ENCODE measurements at places on chromosomes 6 and 20.

GRCh38 chr6:97563529-97563928 lies 280.5 kb upstream of the MMS22L start:
- DNase-seq, result no peak

GRCh38 chr20:41509316-41510200 lies 108.6 kb downstream of the CHD6 start:
- no peak for DNase-seq

DNA sequence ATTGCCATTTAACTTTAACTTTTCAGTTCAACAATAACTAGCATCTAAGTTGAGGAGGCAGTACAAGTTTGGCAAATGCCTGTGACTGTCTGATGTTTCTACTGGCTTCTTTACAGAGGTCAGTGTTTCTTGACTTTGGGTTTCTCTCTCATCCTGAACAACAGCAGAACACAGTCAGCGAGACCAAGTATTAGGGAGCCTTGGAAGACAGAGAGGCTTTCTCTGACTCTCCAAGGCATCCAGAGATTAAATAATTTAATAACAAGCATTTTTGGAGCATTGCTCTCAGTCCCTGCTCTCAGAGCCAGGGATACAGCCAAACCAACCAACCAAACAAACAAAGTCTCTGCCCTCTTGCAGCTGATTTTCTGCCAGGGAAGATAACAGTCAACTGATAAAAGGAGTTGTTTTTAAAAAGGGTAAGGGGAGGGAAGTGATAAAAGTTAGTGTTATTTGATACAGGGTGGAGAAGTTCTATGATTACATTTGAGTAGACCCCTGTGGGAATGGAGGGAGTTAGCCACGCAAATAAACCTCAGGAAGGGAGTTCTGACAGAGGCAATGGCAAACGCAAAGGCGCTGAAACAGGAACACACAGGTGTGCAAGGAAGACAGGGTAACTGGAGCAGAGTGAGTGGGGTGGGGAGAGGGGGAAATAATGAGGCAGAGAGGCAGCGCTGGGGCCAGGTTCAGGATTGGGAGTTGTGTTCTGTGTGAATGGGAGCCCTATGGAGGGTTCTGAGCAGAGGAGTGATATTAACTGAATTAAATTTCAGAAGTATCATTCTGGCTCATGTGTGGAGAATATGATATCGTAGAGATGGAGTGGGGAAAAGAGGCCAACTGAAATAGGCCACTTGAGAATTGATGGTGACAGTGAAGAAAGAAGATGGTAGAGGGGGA lies 55.2 kb downstream of the SEL1L2 start:
- no peak for DNase-seq

GRCh38 chr6:97186416-97186999 lies 96.5 kb downstream of the MMS22L start:
- DNase-seq, result peak; percentile 72

- DNase-seq, result no peak
Observed at GRCh38 chr6:154991207-154991606, 3.9 kb upstream of the TIAM2 start.

DNA sequence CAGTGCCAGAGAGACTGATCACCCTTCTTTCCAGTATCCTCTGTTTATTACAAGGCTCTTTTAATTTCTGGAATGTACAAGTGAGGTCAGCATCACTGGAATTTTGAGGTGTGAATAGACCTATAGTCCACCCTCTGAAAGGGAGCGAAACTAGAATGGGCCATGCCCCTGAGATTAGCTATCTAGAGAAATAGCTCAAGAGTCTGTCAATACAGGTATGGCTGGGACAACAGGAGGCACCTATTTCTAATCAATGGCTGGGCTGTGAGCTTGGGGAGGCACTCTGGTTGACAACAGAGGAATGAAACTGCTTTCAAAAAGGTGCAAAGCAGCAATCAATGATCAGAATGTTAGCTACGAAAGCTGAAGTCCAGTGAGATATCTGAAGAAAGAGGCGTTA lies 17.3 kb upstream of the CITED2 start:
- DNase-seq, result no peak

GRCh38 chr6:149050160-149050559 lies 267.4 kb upstream of the TAB2 start:
- no peak for DNase-seq

- DNase-seq, result no peak
Observed at GRCh38 chr6:109524129-109524528, 41.1 kb upstream of the ZBTB24 start.

DNA sequence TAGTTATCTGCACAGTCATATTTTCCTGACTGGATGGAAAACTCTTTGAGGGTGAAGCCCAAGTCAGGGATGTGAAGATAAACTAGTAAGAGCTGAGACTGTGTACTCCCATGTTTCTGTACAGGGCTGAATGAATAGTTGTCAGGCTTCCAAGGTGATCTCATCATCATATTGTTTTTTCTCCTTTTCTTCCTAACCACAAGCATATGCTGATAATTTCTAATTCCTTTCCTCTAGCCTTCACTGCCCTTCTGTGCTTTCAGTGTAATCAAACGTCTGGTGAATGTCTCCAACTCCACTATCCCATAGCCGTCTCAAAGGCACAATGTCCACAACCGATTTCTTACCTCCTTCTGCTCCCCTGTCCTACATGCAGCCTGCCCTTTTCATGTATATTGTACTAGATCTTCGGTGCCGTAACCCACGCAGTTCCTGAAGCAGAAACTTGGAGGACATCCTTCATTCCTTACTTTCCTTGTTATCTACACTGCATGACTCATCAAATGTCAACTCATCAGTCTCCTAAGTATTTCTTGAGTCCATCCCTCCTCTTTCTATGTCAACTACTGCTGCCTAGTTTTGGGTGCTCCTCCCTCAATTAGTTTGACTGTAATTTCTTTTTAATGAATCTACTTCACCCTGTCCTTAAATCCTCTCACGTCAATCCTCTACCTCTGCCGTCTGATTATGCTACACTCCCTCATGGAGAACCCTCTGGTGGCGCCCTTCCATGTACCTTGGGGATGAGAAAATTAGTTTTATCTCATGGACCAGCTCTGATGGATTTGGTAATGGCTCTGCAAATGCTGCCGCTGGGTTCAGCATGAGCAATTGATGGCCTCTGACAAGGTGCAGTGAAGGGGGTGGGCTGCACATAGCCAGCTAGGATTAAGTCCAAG lies 21.9 kb downstream of the NCOA7 start:
- DNase-seq, result no peak

GRCh38 chr20:1803061-1803931 lies 91.9 kb upstream of the SIRPA start:
- DNase-seq, result peak; percentile 35

- no peak for DNase-seq
Observed at GRCh38 chr6:6080975-6081374, 74.2 kb upstream of the NRN1 start.

DNA sequence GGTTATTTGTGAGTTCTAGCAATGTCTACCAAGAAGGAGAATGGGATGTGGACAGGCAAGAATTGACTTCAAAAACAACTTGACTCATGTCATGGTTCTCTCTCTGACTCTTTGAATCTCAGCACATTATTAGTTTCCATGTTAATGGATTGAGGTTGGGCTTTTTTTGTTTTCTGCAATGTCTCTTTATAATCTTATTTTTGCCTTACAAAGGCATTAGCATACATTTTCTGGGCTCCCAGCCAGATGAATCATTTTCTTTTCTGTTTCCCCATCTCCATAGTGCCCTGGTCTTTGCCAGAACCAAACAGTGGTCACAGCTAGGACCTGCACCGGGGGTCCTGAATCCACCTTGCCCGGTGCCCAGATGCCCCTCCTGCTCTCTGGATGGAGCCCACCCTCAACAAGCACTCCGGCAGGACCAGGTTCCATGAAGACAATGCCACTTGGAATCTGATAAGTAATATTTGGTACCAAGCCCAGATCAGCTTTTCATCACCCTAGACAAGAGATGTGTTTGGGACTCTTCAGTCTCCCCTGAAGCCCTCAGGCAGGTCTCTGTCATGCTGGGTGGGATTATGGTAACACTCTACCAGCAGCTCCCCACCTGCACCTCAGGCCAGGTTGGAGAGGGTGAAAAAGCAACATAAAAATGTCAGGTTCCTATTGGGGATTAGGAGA lies 266.7 kb upstream of the SULF2 start:
- no peak for DNase-seq

DNA sequence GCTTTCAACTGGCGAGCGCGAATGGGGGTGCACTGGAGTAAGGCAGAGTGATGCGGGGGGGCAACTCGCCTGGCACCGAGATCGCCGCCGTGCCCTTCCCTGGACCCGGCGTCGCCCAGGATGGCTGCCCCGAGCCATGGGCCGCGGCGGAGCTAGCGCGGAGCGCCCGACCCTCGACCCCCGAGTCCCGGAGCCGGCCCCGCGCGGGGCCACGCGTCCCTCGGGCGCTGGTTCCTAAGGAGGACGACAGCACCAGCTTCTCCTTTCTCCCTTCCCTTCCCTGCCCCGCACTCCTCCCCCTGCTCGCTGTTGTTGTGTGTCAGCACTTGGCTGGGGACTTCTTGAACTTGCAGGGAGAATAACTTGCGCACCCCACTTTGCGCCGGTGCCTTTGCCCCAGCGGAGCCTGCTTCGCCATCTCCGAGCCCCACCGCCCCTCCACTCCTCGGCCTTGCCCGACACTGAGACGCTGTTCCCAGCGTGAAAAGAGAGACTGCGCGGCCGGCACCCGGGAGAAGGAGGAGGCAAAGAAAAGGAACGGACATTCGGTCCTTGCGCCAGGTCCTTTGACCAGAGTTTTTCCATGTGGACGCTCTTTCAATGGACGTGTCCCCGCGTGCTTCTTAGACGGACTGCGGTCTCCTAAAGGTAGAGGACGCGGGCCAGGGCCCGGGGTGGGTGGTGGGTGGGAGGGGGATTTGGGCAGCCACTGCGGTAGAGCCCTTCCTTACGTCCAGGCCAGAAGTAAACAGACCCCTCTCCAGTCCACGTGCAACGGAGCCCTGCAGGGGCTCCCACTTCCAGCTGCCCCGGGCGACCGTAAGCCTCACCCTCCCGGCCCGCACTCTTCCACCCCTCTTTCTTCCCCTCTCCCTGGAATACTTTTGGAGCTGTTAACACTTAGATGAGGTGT lies 998 bp downstream of the BMP2 start:
- no peak for DNase-seq

GRCh38 chr20:40265825-40266533 lies 423.1 kb downstream of the MAFB start:
- DNase-seq, result no peak

- DNase-seq, result no peak
Observed at GRCh38 chr6:135212935-135213334, 31.8 kb downstream of the MYB start.

GRCh38 chr6:9468277-9468676 lies 946.6 kb downstream of the TFAP2A start:
- no peak for DNase-seq

GRCh38 chr6:97438011-97438671 lies 155.1 kb upstream of the MMS22L start:
- no peak for DNase-seq

- no peak for DNase-seq
Observed at GRCh38 chr20:58684291-58684690, 8.3 kb upstream of the NPEPL1 start.

DNA sequence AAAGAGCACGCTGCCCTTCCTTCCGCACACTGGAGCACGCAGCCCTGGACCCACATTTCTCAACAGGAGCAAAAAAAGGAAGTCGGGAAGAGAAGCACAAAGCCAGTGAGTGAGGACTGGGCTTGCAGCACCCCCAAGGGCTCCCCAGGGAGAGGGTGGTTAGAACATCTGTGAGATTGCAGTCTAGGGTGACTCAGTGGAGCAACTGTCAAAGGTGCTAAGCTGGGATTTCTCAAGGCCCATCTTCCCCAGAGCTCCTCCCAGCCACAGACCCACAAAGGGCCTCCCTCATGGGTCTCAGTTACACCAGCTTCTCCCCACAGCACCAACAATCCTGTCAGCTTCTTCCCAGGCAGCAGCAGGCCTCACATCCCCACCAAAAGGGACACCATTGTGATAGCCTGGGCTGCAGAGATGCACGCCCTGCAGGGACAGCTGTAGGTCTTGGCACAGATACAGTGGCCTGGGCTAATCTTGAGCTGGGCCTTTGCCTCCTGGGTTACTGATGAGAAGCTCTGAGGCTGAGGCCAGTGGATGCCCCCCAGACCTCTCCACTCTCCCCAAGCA lies 39.6 kb upstream of the CD93 start:
- no peak for DNase-seq

- no peak for DNase-seq
Observed at GRCh38 chr20:46784436-46785127, 75.1 kb downstream of the SLC2A10 start.

DNA sequence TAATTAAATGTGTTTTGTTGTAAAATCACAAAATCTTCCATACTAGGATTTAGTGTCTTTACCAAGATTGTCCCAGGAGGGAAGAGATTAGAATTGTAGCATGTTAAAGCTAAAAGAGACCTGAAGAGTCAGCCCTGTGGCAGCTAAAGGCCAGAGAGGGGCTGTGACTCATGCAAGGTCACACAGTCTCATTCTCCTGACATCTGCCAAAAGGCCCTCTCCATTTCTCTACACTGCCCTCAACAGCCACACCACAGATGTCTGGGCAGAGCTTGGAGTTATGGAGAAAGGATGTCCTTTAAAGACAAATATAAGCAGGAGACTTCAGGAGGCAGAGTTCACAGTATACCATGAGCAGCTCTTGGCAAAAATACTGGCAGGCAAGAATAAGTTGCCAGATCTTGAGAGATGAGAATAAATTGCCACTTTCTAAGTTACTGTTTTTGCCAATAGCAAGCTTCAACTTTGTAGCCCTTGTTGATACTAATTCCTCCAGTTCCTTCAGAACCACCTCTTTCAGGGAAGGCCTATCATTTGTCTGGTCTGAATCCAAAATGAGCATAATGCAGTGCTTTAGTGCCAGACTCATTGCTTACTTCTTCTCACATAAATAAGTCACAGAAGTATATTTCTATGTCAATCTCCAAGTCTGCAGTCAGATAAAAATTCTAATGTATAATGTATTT lies 41.7 kb downstream of the AKIRIN2 start:
- no peak for DNase-seq

- DNase-seq, result no peak
Observed at GRCh38 chr6:19873031-19873430, 35.9 kb downstream of the ID4 start.

- no peak for DNase-seq
Observed at GRCh38 chr20:47038566-47039560, 144.2 kb downstream of the EYA2 start.
